Stimulated activated CD8-positive, alpha-beta memory T cell treated with anti-CD3 and anti-CD28 coated beads, Interleukin-2, amount 100 ng/mL, for 1 hour (primary cell): ENCODE measurements at places on chromosomes 7 and 10.

DNA sequence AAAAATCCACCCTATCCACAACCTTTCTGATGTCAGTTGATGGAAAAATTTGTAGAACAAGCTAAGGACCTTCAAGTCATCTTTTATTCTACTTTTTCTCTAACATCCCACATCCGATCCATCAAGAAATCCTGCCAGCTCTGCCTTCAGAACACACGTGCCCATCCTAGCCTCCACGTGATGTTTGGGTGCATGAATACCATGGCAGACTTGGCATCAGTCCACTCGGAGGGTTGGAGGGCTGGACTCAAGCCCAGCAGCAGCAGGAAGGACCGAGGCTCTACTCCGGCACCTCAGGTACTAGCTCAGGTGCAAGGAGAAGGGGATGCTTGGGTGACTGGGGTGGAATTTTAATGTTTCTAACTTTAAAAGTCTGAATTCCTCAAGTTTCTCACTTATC, 428.6 kb downstream of the DPP6 start:
- DNase-seq = no peak

GRCh38 chr7:8068892-8069686, 100.5 kb downstream of the GLCCI1 start:
- DNase-seq = no peak

GRCh38 chr10:117463545-117463920, 79.0 kb upstream of the EMX2 start:
- no peak for DNase-seq

GRCh38 chr7:24731313-24731712, 26.0 kb downstream of the GSDME start:
- no peak for DNase-seq

GRCh38 chr7:79513261-79513660, 59.8 kb upstream of the MAGI2 start:
- no peak for DNase-seq
